Ovary (tissue), 10 donors: ENCODE measurements at places on chromosomes 5 and 9. TPM values are rescaled to one million over a fixed set of nuclear protein-coding genes. Genes with fewer than 3 reads are reported as not detected.

ARHGEF37 gene
- 6.8 TPM for total RNA-seq

SVEP1 gene
- 20.0 TPM for total RNA-seq

GRCh38 chr5:33854733-33855151 lies 37.0 kb downstream of the ADAMTS12 start:
- H3K27ac ChIP-seq: no peak overlapping the region
- peaks cover 18% of the 10 kb centered on the region for H3K4me1 ChIP-seq
- DNase-seq: no peak
- H3K4me3 ChIP-seq: no peak overlapping the region

DNA sequence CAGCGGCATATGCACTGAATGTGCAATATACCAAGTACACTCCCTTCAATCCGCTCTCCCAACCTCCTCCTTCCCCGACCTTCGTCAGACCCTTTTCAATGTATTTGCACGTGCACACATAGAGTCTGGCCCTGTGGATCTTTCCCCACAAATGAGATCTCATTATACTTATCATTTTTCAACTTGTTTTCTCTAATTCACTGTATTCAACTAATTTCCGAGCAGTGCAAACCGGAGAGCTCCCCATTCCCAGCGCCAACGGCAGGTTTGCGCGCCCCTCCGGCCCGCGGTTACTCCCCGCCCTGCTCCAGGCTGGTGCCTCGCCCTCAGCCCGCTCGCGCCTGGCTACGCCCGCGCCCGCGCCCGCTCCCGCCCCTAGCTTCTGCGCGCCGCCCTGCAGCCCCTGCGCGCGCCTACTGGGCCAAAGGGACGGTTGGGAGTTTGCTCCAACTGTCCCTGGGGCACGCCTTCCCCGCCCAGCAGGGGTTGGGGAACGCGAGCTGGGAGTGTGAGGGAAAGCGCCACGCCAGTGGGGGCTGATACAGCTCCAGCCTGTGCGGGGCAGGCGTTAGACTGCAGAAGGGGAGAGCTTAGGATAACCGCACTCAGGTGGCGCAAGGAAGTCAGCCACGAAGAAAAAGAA lies 3.3 kb upstream of the CDC20B start:
- no peak overlapping the region for H3K27ac ChIP-seq
- H3K27me3 ChIP-seq: no peaks in the 10 kb centered on the region
- no peak overlapping the region for H3K4me3 ChIP-seq
- H3K4me1 ChIP-seq: peaks cover 4% of the 10 kb centered on the region
- no peaks in the 10 kb centered on the region for H3K36me3 ChIP-seq

DNA sequence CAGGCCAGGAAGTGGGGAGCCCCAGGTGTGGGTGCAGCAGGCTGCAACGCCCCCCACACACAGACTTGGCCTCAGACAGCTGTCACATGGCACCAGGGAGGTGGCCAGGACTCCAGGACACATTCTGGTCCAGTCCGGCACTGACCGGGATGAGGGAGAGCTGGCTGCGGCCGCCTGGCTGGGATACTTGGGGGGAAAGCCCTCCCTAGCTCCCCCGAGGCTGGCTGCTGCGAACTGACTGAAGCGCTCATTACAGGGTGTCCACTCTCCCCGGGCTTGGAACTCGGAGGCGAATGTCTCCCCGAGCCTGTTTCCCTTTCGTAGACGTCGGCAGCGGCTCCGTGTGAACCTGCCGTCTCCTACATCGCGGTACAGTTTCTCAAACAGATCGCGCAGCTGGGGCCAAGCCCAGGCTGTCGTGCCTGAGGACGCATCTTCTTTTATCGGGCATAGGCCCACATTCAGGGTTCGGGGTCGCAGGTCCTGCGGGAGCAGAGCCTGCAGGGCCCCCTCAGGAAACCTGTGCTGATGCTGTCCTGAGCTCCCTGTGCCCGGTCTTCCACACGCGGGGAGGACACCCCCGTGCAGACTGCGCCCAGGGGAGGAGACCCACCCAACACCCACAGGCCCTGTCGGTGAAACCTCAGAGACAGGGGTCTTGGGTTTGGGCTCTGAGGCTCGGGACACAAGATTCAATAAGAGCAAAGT lies 19.8 kb downstream of the NACC2 start:
- H3K4me3 ChIP-seq: no peak overlapping the region
- H3K4me1 ChIP-seq: peaks cover 5% of the 10 kb centered on the region
- no peaks in the 10 kb centered on the region for H3K27me3 ChIP-seq
- no peak overlapping the region for H3K27ac ChIP-seq

DNA sequence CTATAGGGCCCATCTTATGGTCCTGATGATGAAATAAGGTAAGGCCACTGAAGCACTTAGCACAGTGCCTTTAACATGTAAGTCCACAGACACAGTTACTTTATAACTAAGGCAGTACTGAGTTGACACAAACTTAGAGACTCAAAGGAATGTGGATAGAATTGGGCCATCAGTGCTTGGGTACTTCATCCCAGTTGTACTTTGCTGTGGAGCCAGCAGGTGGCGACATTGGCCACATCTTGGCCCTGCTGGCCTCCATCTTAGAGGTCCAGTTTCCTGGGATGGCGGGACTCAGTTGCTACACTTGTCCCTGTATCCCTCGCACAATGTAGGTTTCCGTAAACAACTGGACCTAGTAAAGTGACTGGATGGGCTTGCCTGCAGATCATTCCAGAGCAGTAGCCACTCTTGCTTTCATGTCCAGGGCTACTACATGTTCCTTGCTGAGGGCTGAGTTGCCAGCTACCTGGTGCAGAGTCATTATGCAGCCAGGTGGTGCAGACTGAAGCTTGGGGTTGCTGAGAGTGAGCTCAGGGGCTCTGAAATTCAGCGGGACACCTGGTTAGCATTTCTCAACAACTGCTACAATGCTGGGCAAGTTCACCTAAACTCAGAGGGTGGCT lies 10.6 kb downstream of the MTAP start:
- no peak overlapping the region for H3K27ac ChIP-seq
- no peak overlapping the region for H3K4me3 ChIP-seq
- no peaks in the 10 kb centered on the region for H3K27me3 ChIP-seq
- peaks cover 3% of the 10 kb centered on the region for H3K4me1 ChIP-seq

SPATA31A3 gene
- total RNA-seq: not detected

DNA sequence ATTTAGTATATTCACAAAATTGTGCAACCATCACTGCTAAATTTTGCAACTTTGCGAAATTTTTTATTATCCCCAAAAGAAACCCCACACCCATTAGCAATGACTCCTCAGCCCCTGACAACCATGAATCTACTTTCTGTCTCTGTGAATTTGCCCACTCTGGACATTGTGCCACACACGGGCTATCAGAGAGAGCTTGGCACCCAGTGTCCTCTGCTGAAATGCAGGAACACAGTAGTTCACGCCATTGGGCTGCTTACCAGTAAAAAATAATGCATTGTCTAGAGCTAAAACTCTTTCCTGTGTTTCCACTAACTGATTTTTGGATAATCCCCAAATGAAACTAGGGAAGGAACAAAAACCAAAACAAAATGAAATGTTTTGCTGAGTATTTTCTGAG lies 60.0 kb downstream of the HRH2 start:
- no peaks in the 10 kb centered on the region for H3K4me1 ChIP-seq
- DNase-seq: no peak
- no peak overlapping the region for H3K4me3 ChIP-seq
- no peaks in the 10 kb centered on the region for H3K36me3 ChIP-seq

GRCh38 chr5:79850316-79850822 lies 140.7 kb downstream of the MTX3 start:
- no peaks in the 10 kb centered on the region for H3K36me3 ChIP-seq
- no peak overlapping the region for H3K27ac ChIP-seq
- no peaks in the 10 kb centered on the region for H3K27me3 ChIP-seq
- no peak overlapping the region for H3K4me3 ChIP-seq
- no peaks in the 10 kb centered on the region for H3K4me1 ChIP-seq

PPP2CA gene
- total RNA-seq: 91.6 TPM

DNA sequence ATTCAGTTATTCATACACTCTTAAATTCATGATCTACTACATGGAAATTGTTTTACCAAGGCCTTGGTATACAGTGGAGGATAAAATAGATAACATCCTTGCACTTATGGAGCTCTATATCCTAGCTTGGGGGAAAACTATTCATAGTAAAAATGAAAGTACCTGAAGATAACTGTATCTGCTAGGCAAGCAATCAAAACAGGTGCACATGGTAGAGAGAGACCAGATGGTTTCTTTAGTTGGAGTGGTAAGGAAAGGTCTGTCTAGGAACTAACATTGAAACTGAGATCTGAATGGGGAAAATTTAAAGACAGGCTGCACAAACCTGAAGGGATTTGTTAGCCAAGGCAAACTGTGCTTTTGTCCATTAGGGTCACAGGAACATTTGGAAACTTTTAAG lies 11.1 kb upstream of the SLCO4C1 start:
- H3K4me3 ChIP-seq: no peak overlapping the region
- H3K4me1 ChIP-seq: no peaks in the 10 kb centered on the region
- DNase-seq: no peak
- no peak overlapping the region for H3K27ac ChIP-seq
- no peaks in the 10 kb centered on the region for H3K27me3 ChIP-seq

DNA sequence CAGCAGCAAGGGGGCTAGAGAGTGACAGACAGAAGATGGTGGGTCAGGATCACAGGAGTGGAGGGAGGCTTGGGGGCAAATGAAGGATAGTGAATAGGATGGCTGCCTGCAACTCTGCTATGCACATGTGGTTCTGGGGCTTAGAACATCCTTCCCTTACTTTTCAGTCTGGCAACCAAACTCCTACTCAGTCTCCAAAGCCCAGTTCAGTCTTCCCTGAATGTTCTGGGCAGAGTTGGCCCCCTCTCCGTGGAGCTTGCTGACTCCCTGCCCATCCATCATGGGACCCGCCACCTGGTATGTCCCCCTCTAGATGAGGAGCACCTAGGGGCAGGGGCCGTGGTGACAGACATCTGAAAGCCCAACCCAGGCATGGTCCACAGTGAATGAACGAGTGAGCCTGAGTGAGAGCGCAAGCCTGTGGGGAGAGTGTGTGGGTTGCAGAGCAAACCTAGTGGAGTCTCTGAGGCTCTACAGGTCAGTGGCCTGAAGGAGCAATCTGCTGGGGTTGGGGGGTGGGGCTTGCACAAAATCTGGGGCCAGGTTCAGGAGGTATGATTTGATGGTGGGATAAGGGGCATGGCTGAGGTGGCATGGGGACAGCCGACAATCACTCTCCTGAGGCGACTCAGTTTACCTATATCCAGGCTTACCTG lies 180.6 kb downstream of the FGF18 start:
- DNase-seq: no peak
- no peaks in the 10 kb centered on the region for H3K27me3 ChIP-seq
- no peaks in the 10 kb centered on the region for H3K36me3 ChIP-seq
- H3K4me1 ChIP-seq: no peaks in the 10 kb centered on the region
- H3K27ac ChIP-seq: no peak overlapping the region

MAP3K1 gene
- 29.8 TPM for total RNA-seq

- no peak overlapping the region for H3K4me3 ChIP-seq
- DNase-seq: no peak
- H3K36me3 ChIP-seq: no peaks in the 10 kb centered on the region
- H3K4me1 ChIP-seq: peaks cover 16% of the 10 kb centered on the region
- H3K27me3 ChIP-seq: no peaks in the 10 kb centered on the region
Observed at GRCh38 chr5:147455822-147456450, 53.9 kb downstream of the DPYSL3 start.

GRCh38 chr9:72589667-72590521 lies 68.5 kb downstream of the TMC1 start:
- H3K4me1 ChIP-seq: no peaks in the 10 kb centered on the region
- H3K4me3 ChIP-seq: no peak overlapping the region
- H3K36me3 ChIP-seq: no peaks in the 10 kb centered on the region
- no peak overlapping the region for H3K27ac ChIP-seq
- H3K27me3 ChIP-seq: no peaks in the 10 kb centered on the region
- DNase-seq: no peak
